ENCODE measurements at places on chromosomes 12 and 14.

GRCh38 chr12:6750506-6750905 is 2.4 kb downstream of the MLF2 start:
- no peak for DNase-seq

DNA sequence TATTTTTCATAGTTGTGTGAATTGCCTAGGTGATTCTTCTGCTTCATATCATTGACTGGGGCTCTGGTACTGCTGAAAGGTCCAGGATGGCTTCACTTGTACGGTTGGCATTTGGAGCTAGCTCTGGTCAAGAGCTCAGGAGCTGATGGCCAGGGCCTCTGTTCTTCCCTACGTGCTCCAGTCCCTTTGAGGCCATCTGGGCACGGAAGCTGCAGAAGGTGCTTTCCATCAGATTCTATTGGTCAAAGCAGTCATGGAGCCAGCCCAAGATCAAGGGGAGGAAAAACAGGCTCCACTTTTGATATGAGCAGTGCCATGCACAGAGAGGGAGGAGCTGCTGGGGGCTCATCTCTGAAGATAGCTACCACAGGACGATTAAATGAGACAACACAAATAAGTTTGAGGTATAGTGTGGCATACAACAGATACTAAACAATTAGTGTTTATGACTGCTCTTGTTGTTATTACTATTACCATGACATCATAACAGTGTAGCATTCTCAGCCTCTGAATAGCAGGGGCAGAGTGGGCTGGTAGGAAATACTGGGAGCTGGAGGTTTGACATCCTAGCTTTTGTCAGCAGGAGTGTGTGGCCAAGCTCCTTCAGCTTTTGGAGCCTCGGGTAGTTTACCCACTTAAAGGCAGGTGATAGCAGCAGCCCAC is 10.4 kb downstream of the KRT83 start:
- no peak for DNase-seq

DNA sequence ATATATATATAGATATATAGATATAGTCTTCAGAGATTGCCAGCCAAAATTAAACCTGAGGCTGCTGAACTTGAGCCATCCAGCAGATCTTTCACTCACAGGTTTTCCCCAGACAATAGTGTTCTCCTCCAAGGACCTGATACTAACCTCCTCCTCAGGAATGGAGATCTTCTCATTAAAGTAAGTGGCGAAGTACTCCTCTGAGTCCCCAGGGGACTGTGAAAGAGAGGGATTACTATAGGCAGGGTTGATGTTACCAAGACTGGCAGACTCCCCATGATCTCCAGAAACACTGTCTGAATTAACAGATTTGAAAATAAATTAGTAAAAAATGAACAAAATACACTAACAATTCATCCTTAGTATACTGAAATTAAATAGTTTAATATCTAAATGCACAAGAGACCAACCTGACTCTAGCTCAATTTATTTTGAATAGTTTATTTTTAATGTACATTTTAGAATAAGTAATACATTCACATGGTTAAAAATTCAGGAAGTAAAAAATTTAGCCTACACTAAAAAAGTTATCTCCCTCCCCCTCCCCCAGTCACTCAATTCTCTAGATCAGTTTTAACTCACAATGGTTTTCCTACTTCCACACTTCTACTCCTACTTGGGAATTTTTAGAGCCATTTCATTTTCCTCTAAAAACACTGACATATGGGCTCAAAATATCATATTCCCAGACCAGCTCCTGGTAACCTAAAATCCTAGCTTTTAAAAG is 17.7 kb downstream of the SLC11A2 start:
- no peak for DNase-seq

DNA sequence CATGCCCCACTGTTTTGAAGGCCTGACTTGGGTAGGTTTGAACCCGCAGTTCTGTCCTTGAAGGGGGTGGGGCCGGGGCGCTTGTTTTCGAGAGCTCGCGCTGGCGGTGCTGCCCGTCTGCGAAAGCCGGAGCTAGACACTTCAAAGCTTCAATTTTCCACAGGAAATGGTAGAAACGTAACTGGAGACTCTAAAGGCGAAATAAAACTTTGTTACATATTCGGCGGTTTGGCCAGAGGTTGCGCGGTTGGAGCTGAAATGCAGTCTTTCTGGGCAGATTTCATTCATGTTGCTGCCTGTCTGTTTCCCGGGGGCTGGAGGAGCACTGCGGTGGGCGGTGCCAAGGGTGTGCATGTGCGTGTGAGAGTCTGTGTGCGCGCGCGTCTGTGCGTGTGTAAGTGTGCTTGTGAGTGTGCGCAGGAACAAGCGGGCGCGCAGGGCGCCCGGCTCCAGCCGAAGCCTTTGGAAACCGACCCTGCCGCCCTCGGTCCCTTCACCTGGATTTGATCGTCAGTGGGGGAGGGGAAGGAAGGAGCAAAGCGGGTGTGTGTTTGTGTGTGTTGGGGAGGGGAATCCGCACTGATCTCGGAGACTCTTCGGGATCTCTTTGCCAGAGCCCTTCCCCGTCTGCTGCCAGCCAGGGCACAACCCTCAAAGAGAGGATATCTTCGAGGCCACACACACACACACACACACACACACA is 227.7 kb upstream of the CRY1 start:
- DNase-seq: peak; percentile 52

Measured in effector memory CD8-positive, alpha-beta T cell (primary cell).